Effector CD4-positive, alpha-beta T cell (primary cell): ENCODE measurements at places on chromosomes 7 and 10.

DNA sequence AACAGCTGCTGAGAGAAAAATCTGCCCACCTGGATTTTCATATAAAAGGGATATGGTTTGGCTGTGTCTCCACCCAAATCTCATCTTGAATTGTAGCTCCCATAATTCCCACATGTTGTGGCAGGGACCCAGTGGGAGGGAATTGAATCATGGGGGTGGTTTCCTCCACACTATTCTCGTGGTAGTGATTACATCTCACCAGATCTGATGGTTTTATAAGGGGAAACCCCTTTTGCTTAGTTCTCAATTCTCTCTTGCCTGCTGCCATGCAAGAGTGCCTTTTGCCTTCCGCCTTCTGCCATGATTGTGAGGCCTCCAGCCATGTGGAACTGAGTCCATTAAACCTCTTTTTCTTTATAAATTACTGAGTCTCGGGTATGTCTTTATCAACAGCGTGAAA, 20.8 kb upstream of the MKI67 start:
- DNase-seq, result no peak

- DNase-seq, result no peak
Observed at GRCh38 chr10:98790817-98791216, 344.1 kb upstream of the HPS1 start.

DNA sequence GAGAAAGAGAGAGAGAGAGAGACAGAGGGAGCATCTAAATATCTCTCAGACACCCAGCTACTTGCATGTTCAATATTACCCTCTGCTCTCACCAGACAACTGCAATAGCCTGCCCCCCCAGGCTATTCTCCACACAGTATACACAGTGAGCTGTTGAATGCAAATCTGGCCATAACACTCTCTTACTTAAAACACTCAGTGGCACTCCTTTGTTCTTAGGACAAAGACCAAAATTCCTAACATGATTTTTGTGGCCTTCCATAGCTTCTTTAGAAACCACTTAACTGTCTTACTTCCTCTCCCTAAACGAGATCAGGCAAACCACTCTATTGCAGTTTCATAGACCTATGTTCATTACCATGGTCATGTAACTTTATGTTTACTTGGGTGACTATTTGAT, 903.6 kb upstream of the AUTS2 start:
- no peak for DNase-seq

DNA sequence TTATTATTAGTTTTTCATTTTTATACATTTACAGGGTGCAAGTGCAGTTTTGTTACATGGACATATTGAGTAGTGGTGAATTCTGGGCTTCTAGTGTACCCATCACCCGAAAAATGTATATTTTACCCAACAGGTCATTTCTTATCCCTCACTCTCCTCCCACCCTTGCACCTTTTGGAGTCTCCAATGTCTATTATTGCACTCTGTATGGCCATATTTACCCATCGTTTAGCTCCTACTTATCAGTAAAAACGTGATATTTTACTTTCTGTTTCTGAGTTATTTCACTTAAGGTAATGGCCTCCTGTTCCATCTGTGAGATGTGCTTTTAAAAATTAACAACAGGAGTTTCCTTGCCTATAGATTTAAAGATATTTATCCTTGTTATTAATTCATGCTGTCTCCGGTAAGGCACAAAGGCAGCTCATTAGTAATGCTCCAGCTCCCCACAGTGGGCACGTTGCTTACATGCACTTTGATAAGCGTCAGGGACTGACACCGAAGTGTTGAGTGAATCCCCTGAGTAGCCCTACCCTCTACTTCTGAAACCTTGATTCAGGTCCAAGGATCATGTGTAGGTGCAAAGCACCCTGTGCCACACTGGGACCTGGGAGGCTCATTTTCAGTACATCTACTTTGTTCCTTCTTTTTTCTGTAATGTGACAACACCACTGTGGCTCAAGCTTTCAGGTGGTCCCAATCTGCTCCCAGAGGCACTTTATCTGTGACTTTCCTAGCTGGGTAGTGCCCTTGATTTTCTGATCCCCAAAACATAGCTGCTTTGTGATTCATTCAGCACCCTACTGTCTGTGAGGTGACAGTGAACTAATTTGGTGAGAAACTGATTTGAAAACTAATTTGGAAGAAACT, 27.3 kb downstream of the HYAL4 start:
- DNase-seq, result no peak

GRCh38 chr7:112584290-112584689, 103.5 kb downstream of the LSMEM1 start:
- no peak for DNase-seq

GRCh38 chr10:114026189-114027040, 17.3 kb upstream of the ADRB1 start:
- no peak for DNase-seq

DNA sequence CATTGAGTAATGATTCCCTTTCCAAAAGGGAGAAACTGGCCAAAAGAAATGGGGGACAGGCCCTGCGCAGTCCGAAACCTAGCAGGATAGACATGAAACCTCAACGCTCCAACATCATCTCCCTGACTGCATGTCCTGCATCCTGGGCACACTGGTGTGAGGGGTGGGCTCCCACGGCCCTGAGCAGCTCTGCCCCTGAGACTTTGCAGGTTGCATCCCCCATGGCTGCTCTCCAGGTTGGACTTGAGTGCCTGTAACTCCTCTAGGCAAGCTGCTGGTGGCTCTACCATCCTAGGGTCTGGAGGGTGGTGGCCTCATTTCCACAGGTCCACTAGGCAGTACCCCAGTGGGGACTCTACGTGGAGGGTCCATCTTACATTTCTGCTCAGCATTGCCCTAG, 16.3 kb upstream of the CRYGN start:
- no peak for DNase-seq

GRCh38 chr7:108103558-108104298, 26.4 kb downstream of the LAMB4 start:
- no peak for DNase-seq
